ENCODE measurements at places on chromosomes 5 and 9.

- no peak for DNase-seq
Measured at GRCh38 chr9:92644278-92644677, 25.7 kb downstream of the IPPK start.

GRCh38 chr5:133824661-133825254 lies 143.7 kb downstream of the C5orf15 start:
- DNase-seq, result peak; percentile 36

DNA sequence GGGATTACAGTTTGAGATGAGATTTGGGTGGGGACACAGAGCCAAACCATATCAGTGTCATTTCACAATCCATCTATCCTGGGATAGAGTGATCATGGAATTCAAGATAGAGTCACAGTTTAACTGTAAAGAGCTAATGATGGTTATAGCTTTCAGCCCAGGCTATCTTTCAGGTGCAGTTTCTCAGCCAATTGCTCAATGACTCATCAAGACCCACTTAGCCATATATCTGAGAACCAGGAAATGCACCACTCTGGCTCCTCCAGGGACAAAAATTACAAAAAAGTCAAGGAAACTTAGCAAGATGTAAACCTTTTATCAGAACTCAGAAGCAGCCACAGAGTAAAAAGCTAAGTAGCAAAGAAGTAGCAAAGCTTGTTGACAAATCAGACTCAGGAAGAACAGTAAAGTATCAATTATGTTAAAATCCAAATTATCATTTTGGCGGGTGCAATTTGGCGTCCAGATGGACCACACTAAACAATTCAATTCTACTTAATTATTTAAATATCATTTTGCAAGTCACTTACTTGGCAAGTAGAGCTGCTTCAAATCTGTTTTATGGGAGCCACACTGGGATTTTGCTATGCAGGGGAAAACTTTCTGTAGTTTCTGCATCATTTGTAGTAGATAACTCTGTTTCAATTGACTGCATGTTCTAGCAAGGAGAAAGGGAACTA lies 169.4 kb downstream of the TLE1 start:
- no peak for DNase-seq

GRCh38 chr5:112823656-112824055 lies 37.4 kb upstream of the SRP19 start:
- no peak for DNase-seq

DNA sequence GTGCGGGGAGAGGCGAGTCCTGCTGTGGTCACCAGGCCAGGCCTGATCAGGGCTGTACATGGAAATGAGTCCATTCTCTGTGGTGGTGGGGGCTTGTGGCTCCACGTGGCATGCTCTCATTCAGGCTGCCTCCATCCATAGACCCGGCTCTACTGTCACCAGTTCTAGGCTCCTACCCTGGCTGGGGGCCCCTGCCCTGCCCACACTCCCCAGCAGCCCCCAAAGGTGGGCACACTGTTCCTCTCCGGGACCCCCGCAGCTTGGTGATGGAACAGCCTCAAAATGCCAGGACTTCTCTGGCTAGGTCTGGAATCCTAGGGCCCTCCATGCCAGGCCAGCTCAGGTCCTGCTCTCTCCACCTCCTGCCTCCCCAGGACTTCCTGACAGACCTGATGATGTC lies 111.7 kb downstream of the DAB2IP start:
- no peak for DNase-seq

DNA sequence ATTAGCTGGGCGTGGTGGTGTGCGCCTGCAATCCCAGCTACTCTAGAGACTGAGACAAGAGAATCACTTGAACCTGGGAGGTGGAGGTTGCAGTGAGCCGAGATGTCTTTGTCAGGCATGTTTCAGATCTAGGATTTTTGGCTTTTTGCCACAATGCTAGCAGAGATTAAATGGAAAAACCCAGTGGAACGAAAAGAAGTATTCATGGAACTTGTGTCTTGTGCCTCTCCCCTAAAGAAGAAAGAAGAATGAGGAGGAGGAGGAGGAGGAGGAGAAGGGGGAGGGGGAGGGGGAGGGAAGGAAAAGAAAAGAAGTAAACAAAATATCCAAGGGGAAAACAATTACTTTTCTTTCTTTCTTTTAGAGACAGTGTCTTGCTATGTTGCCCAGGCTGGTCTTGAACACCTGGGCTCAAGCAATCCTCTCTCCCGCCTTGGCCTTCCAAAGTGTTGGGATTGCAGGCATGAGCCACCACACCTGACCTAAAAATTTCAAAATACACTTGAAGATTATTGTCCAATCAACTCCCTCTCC lies 106.0 kb downstream of the ARRDC3 start:
- no peak for DNase-seq

All from activated naive CD8-positive, alpha-beta T cell treated with anti-CD3 and anti-CD28 coated beads for 36 hours (primary cell).